ENCODE measurements at places on chromosomes 11 and 22. TPM values are rescaled to one million over a fixed set of nuclear protein-coding genes. Genes with fewer than 3 reads are reported as not detected.

GRCh38 chr11:128523641-128524040 is 63.7 kb downstream of the ETS1 start:
- no peak for DNase-seq

Gene SMC1B
- total RNA-seq = not detected

DNA sequence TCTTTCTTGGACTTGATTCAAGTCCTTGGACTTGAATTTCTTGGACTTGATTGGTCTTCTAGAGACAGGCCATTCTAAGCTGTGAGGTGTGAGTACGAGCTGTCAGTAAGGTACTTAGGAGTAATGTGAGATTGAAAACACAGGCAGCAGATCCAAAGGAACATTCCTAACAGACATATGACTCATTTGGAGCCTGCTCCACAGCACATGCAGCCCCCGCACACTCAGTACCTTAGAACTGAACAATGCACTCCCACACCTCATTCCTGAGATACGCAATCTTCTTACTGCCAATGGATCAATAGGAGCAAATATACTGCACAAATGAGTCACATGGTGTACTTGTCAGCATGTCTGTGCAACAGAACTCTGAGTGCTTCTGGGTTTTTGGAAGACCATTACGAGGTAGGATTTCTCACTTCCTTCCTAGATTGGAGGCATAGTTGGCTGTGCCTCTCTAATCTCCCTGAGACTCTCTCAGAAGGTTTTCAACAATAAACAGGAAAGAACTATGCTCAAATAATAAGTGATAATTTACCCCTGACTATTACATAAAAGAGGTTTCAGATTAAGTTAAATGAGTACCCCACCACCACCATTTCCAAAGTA is 243.1 kb downstream of the KCNA4 start:
- no peak for DNase-seq

Gene UBQLNL
- not detected for total RNA-seq

- no peak for DNase-seq
Measured at GRCh38 chr11:12786450-12786849, 112.2 kb downstream of the TEAD1 start.

DNA sequence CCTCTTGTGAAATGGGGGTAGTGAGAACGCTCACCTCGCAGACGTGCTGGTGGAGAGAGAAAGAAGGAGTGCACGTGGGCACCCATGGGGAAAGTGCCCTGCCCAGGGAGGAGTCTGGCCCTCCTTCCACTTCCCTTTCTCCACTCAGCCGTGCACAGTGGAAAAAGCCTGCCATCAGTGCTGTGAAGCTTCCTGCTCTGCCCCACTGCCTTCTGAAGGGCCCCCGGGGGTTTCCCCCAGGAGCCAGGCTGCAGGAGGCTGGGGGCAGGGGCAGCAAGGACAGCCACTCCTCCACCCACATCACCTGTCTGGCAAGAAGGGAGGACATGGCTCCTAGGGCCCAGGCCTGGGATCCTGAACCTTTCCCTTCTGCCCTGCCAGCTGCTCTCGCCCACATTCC is 7.6 kb downstream of the TP53I11 start:
- DNase-seq = no peak

Gene NFAM1
- total RNA-seq = 0.68 TPM

DNA sequence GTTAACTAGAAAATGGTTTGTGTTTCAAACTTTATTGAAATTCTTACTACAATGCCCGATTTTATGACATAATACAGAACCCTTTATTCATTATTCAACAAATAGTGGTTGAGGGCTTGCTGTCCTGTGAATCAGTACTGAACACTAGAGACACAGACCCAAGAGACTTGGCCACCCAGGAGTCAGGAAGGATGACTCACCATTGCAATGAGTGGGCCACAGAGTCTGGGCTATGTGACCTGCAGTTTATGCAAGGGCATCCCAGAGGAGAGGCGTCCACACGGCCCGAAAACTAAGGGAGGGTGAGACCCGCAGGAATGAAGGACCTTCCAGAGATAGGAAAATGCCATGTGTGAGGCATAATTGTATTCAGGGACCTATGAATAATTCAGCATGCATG is 143.8 kb upstream of the DDI1 start:
- no peak for DNase-seq

Gene MAJIN
- not detected for total RNA-seq

GRCh38 chr11:113697756-113698407 is 8.2 kb downstream of the TMPRSS5 start:
- no peak for DNase-seq

GRCh38 chr11:2759228-2760195 is 59.7 kb upstream of the KCNQ1OT1 start:
- no peak for DNase-seq

GRCh38 chr22:19109198-19110063 is 12.8 kb downstream of the DGCR2 start:
- DNase-seq = no peak

Gene CRACR2B
- total RNA-seq = 29.0 TPM

Gene RAC2
- total RNA-seq = 2.5 TPM

Gene GSTT4
- not detected for total RNA-seq

Gene F2
- total RNA-seq = not detected

Gene LUZP2
- 25.4 TPM for total RNA-seq

DNA sequence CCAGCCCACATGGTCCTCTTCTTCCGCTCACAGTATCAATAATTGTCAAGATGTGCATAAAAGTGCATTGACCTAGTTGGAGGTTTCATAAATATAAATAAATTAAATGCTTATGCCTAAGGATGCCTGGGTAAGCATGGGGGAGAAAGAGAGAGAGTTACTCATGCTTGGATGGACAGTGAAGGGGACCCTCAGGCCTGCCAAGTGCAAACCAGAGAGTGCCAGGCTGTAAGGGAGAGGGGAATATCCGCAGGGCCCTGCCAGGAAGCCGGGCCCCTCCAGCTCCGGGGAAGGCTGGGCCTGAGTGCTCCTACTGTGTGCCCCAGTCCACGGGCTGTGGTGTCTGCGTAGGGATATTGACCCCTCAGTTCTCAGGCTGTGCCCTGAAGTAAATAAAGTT is 214.6 kb downstream of the DSCAML1 start:
- DNase-seq = no peak

Data from H9 (cell line).